ENCODE measurements at places on chromosomes 7 and 10.

DNA sequence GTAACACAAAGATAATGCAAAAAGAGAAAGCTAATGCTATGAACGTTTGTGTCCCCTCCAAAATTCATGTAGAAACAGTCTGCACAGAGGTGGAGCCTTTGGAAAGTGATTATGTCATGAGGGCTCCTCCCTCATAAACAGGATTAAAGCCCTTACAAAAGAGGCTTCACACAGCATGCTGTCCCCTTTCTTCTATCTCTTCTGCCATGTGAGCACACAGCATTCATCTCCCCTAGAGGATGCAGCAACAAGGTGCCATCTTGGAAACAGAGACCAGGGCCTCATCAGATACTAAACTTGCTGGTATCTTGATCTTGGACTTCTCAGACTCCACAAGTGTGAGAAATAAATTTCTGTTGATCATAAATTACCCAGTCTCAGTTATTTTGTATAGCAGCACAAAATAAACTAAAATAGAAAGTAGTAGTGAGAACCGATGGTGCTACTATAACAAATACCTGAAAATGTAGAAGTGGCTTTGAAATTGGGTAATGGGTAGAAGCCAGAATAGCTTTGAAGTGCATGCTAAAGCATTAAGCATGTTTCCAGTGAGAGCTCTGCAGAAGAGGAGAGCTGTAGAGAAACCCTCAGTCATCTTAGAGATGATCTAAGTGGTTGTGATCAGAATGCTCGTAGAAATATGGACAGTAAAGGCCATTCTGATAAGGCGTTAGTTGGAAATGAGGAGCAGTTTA lies 108.7 kb downstream of the DNAJC1 start:
- no peak for DNase-seq

DNA sequence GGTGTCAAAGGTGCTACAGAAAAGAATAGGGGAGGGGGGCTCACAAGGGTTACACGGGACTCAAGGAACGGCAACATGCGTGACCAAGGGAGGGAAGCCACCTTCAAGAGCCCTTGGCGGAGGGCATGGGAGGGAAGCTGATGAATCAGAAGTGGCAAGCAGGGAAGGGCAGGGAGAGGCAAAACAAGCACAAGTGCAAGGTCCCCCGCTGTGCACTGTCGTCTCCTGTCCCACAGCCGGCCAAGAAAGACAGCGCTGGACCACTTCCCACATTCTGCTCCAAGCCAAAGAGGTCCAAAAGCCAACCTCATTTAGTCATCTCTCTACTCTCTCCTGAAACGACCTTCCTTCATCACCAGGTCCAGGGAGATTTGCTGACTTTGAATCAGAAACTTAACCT lies 102.7 kb downstream of the CALN1 start:
- no peak for DNase-seq

- no peak for DNase-seq
Measured at GRCh38 chr7:70701477-70701876, 430.5 kb upstream of the GALNT17 start.

DNA sequence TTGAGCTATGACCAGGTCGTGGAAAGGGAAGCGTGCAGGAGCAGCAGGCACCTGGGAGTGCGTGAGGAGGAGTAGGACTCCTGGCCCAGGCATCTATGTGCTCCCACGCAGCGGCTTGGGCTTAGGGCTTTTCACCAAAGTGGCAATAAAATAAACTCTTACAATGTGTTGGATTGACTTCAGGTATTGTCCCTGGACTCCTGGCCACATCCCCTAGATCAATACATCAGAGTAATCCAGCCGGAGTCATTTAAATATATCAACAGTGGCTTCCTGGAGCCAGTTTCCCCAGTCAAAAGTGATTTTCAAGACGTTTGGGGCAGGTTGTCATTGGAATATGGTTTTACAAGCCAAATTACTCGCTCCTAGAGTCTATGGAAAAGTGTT lies 344.4 kb downstream of the WDR11 start:
- no peak for DNase-seq

- DNase-seq: no peak
Measured at GRCh38 chr10:111703986-111704385, 479.6 kb downstream of the GPAM start.

DNA sequence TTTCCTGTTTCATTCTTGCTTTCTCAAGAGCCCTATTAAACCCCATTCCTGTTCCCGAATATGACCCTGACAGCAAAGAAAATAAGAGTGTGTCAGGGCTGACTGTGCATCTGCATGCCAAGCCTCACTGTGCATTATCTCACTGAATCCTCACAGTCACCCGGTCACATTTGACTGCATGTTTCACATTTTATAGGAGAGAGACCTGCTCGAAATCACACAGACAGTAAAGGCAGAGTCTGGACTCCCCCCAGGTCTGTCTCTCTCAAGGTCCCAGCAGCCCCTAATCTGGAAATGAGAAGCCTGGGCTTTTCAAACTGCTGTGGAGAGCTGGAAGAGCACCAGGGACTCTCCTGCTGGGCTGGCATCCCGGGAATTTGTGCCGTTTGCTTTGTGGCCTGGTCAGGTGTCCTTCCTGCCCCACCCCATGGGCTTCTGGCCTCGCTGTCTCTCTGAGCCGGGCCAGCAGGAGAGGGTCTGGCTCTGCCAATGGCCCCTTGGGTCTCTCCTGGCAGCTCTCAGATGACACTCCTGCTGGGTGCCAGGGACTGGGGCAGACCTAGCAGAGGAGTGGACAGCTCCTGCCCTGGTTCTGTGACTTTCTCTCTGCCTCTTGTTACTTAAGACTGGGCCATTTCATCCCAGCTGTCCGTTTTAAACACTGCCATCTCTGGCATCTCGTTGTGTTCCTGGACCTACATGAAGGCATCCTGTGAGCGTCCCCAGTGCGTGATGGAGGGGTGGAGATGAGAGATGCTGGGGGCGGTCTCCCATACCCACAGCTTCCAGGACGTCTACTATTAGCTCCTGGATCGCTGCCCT lies 173.6 kb downstream of the ARHGAP12 start:
- DNase-seq: no peak

DNA sequence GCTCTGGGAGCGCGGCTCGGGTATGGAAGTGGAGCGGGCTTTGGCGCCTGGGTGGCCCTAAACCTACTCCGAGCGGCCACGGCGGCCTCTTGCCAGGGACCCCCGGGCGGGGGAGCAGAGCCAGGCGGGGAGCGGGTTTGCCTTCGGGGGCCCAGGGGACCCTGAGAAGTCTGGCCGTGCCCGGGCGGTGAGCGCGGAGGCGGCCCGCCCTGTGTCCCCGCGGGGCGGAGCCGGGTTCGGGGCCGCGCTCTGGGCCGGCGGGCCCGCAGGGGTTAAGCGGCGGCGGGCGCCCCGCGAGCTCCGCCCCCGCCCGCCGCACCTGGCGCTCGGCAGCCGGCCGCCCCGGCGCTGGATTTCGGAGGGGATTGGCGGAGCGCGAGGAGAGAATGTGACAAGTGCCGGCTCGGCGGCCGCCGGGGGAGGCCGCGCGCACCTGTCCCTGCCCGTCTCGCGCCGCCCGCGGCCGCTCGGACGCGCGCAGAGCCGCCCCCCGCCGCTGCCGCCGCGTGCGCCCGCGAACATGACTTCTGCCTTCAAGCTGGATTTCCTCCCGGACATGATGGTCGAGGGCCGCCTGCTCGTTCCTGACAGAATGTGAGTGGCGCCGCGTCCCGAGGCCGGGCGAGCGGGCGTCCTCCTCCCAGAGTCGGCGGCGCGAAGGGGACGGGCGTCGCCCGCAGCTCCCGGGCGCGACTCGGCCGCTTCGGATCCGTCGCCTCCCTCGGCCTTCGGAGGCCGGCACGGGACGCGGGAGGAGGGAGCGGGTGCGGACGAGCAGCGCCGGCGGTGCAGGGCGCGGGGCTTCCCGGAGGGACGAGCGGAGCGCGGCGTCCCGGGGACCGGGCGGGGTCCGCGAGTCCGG lies at the start of gene CELF2:
Gene CELF2 (plus strand): TSS at position 303 of the 862 bp plus-strand sequence. CDS start 218 bp downstream, at position 521.
- peak; percentile 68 for DNase-seq

DNA sequence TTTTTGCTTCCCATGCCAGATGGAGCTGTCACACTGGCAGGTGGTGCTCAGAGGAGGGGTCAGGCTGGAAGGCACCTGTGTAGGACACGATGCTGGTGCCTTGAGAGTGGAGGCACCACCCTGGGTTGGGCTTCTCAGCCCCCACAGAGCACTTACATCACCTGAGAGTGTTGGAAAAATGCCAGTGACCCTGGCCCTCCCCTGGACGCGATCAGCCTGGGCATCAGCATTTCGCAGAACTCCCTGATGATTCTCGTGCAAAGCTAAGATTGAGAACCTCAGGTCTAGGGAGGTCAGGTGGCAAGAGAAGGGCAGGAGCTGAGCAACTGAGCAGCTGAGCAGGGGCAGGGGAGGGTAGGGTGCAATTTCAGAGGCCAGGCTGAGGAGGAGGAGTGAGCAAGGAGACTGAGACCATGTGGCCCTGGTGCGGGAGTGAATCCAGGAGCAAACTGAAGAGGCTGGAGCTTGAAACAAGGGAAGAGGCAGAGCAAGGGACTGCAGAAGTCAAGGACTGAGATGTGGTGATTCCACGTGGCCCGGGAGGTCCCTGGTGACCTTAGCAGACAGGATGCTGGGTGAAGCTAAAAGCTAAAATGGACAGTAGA lies 24.7 kb upstream of the GRID1 start:
- DNase-seq: no peak
